ENCODE measurements at places on chromosomes 3 and 15.

DNA sequence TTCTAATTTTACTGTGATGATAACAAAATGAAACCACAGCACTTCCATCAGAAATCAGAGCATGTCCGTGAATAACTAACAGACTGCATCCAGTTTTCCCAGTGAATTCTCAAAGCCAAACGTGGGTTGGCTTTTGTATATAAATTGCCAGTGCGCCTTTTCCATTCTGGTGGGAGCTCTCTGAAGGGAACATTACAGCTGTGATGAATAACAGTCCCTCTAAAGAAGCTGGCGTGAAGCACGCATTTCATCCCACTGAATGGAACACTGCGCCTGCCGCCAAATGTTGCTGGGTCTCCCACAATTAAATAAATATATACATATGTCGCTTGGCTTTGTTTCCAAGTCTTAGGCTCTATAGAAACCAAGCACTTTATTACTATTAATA lies 113.0 kb upstream of the PFN2 start:
- DNase-seq: no peak

GRCh38 chr15:48373821-48374451 lies 42.7 kb downstream of the DUT start:
- DNase-seq: no peak

DNA sequence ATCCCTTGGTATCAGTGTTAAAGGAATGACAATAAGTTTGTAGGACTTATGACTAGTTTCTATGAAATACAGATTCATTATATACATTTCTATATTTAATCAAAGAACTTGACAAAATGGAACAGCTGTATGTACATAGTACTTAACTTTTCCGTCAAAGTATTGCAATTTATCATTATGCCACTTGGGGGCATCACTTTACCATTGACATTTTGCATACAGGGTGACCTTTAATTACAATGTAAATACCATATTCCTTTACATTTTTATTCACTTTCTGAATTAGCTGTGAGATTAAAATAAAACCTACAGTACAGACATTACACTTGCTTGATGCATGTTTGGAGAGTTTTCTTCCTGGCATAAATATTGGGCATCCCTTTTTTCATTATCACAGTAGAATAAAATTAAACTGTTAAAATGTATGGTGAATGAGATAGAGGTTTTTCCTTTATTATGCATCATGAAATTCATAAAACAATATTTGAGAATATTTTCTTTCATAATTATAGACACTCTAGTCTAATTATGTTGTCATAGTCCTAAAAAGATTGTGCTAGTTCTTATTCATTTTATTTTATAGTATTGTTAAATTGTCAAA lies 6.9 kb downstream of the NEK11 start:
- DNase-seq: peak; percentile 22

DNA sequence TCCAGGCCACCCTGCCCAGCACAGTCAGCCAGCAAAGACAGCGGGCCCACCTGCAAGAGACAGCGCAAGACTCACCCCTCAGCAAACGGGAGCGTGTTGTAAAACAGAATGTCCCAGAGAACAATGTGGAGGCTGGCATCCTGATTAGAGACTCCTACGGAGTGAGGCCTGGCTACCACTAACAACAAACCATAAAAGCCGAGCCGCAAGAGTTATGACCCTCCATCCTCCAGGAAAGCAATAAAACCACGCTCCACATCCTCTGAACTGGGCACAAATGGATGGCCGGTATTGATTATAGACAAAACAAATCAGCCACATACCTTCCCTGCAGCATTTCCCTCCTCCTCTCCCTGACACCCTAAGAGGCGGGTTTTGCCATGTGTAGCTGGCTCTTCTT lies 75.8 kb upstream of the LIPC start:
- DNase-seq: no peak

DNA sequence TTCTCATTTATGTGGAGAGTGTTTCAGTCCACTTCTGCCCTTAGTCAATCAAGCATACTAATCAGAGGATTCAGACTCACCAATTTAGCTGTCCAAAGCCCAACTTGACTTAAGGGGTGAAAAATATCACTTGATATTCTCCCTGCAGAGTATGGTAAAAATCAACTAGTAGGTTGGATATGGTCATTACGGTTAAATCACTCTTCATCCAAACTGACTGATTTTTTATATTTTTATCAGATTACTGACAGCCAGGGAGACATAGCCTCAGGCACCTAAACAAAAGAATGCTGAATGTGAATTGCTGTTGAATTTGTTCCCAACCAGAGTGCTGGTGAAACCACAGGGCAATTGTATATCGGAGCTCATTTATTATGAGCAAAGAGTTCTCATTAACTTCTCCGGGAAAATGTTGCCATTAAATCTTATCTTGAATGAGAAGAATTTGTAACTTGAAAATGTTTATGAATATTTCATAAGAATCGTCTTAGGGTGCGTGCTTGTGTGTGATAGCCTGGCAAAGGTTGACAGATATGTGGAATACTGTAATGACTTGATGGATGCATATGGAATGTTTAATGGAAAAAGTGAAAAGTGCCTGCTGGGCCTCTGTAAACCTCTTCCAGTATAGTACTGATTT lies 411.2 kb downstream of the NAALADL2 start:
- DNase-seq: no peak

DNA sequence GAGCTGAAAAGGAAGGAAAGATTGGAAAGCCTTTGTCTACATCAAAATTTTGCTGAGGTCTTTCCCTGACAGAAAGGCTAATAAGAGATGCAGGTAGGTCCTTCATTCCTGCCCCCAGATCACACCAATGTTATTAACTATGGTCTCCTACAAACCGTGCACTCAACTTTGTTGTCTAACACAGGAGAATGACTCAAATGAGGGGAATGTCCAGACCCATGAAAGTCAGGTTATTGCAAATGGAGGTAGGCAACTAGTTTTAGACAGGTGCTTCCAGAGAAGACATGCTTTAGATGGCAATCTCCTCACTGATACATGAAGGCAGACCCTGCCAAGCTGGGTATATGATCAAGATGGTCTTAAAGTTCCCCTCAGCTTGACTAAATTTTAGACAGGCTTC lies 51.0 kb downstream of the NFKBIZ start:
- DNase-seq: no peak

- DNase-seq: no peak
Observed at GRCh38 chr15:88608607-88609181, 12.4 kb upstream of the AEN start.

DNA sequence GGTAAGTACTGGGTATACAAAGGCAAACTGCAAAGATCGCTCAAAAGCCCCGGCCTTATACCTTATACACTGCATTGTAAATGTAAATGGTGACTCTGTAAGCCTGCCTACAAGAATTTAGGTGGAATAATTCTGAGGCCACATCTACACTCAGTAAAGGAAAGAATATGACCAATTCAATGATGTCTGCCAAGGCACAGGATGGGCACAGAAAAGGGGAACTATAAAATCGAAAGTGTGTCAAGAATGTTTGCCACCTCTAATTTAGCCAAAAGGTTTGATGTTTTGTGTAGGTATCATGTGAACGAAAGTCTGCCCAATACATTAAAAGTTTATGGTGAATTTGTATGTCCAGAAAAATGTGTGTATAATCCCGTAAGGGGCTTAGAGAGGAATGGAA lies 96.1 kb downstream of the FOXP1 start:
- no peak for DNase-seq

DNA sequence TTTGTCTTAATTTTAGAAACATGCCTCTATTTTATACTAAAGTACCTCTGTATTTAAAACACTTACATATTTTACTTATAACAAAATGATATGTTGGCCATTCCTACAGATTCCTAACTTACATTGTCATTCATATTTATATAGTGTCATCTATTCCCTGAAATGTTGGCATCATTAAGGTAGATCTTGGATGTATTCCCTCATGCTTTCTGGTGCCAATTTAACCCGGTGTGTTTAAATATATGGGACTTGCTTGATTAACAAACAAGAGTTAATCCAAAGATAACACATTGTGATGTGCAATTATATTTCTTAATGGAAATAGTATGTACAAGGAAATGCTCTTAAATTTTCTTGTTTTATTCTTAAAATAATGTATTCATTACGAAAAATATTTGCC lies 352.3 kb downstream of the NAALADL2 start:
- DNase-seq: no peak

GRCh38 chr3:126507886-126508285 lies 9.7 kb downstream of the UROC1 start:
- no peak for DNase-seq

DNA sequence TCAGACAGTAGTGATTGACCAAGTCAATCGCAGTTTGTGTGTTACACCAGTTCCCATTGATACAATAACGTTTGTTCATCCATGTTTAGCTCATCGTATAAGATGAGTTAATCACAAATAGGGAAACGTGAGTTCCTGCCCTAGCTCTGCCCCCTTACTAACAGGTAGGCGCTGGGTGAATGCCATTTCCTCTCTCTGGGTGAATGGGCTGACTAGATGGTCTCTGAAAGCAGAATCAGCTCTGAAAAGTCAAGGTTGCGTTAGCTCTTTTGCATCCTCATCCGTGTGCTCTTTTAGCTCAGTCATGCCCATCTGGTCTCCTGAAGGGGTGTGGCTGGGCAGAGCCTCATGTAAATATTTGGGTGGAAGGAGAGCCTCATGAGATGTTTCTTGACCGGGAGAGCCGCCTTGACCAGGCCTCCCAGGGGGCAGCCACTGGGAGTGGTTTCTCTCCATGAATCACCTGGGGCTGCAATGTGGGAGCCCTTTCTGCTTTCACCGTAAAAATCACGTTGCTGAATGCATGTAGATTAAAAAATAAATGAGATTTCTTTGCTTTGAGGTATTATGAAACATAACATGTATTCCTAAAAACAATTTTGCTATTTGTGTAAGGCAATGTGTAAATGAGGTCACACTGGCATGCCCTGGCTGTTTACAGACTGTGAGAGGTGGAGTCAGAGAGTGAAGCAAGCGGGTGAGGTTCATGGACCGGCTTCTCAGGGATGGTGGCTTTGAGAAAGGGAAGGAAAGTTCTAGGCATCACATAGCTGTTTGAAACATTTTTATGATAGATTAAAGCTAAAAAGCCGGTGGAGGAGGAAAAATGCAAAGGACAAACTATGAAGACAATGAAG lies 108.4 kb upstream of the RASGRP1 start:
- DNase-seq: no peak

DNA sequence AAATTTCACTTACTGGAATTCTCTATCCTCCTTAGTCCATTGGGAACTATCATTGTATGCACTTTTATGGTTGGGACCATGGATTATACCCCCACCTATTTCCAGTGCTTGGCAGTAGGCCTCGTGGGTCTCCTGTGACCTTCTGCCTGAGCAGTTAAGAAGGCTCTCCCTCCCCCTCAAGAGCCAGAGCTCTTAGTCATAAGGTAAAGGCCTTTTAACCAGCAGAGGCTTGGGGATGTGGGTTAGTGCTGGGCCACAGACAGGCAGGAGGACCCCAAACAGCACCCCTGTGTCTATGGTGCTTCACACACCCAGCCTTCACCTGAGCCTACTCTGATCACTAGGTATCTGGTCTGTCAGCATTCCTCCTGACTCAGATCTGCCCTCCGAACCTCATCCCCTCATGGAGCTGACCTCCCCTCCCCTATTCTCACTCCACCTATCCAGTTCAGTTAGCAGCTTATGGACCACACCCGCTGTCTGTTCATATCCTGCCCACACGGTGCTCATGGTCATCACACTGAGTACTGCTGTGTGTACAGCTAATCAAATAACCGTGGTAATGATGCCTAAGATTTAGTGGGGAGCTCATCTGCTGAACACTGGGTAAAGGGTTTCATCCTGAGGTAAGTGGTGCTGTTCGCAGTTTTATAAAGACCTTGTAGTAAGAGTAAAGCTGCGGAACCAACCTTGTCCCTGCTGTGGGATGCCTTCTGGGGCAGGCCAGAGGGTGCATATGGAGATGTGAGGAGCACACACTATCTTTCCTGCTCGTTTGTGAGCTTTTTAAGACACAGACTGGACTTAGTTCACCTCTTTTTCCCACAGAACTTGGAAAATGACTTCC lies 40.9 kb downstream of the KLHL18 start:
- DNase-seq: no peak

GRCh38 chr3:156558389-156558788 lies 3.5 kb upstream of the SSR3 start:
- DNase-seq: no peak

DNA sequence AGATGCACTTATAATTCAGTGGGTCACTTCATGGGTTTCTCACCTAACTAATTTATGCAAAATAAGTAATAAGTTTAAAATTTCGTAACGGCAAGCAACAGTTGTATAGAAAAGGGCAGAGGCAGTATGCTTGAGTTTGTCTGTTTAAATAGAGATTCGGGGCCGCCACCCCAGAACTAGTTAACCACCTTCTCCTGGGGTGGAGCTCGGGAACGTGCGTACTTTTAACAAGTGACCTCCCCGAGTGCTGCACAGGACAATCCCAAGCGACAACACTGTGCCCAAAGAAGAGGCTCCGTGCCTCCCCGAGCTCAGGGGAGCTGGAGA lies 439 bp downstream of the SSR3 start:
- DNase-seq: no peak

DNA sequence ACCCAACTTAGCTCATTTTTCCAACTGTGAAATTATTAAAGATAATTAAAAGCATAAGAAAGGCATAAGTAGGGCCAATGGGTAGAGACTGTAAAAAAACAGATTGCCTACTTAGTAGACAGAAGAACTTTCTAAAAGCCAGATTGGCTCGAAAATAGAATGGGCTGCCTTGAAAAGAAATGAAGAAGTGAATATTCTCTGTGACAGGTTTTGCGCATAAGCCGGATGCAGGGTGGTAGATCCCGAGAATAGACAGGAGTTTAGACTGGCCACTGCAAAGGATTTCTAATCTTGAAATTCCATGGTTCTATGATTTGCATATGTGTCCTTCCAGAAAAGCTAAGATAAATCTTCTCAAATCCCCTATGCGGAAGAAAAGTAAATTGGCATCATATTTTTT lies 173.3 kb upstream of the ICE2 start:
- no peak for DNase-seq

DNA sequence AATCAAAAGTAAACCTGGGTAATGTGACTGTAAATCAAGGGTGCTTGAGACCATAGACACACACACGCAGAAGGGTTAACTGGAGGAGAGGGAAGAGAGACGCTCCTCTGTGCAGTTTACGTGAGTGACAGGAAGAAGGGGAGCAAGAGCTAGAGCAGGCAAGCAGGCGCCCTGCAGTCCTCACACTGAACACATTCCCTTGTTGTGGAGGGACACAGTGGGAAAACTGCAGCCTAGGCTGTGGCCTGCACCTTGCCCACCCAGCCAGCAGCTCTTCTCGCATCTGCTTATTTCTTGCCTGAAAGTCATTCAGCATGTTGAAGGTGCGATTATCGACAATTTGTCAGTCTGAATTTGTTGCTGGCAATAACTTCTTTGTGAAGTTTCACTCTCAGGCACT lies 24.2 kb downstream of the SOX2 start:
- DNase-seq: no peak

GRCh38 chr3:57756528-57757401 lies 656 bp downstream of the SLMAP start:
- DNase-seq: peak; percentile 18

- DNase-seq: peak; percentile 70
Observed at GRCh38 chr15:42736178-42736792, 643 bp downstream of the CDAN1 start.

- no peak for DNase-seq
Observed at GRCh38 chr3:131561511-131561910, 58.7 kb upstream of the MRPL3 start.
